ENCODE measurements at places on chromosomes 12 and 14.

- DNase-seq, result no peak
These were observed 83.6 kb upstream of the ARHGAP5 start for GRCh38 chr14:31993521-31993951.

DNA sequence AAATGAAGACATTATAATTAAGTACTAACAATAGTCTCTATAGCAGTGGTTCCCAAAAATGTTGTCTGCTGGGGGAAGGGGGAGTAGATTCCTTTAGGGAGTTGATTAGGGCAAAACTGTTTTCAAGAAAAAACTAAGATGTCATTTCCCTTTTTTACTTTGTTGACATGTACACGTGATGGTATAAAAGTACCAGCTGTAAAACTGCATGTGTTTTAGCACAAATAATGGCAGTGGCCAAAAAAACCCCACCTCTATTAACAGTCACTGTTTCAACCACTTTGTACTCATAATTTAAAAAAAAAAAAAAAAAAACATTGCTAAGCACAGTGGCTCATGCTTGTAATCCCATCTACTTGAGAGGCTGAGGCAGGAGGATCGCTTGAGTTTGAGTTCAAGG lies 61.7 kb downstream of the PPP1R12A start:
- no peak for DNase-seq

GRCh38 chr12:130126023-130126432 lies 36.2 kb upstream of the FZD10 start:
- DNase-seq, result no peak

- no peak for DNase-seq
These were observed 755.4 kb upstream of the MDGA2 start for GRCh38 chr14:48430805-48431204.

DNA sequence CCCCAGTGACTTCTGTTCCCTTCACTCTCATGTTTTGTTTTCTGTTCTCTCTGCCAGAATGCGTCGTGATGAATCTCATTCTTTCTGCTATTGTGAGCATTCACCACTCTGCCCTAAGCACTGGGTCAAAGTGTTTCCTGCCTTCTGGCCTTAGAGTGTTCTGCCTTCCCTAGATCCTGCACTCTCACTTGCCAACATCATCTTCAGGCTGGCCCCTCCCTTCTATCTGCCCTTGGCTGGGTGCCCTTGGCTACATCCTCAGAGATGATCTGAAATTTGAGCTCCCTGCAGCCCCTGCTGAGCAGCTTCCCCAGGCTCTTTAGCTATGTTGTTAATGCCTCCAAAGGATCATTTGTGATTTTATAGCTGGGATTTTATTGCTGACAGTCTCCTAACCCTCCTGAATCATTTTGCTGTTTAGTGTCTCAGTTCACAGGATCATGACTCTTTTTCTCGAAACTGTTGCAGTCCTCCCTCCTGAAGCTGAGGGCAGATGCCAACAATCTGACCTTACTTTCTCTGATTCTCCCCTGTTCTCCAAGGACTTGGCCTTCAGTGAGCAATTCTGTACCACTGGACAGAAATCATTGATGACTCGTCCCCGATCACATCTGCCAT lies 4.5 kb downstream of the DHRS2 start:
- DNase-seq, result peak; percentile 20

DNA sequence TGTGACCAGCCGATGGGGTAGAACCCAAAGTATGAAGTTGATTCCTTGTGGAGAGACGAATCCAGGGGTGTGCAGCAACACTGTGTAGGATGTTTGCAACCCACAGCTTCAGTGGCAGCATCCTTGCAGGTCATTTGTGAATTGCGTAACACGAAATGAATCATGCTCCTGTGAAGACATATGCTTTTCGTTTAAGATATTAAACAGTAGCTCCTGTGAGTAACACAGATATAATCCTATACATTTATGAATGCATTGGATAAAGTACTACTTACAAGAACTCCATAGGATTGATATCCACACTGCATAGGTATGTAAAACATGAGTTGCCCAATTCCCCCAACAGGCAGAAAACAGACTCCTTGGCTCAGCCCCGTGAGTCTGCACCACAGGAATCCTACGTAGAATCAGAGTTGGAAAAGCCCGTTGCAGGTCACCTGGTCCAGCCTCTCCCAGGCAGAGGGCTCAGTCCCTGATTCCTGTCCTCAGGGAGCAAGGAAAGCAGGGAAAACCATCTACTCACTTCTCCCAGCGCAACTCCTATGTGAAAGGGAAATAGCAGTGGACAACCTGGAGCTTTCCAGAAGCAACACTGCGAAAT lies 75.8 kb downstream of the GPATCH2L start:
- no peak for DNase-seq

DNA sequence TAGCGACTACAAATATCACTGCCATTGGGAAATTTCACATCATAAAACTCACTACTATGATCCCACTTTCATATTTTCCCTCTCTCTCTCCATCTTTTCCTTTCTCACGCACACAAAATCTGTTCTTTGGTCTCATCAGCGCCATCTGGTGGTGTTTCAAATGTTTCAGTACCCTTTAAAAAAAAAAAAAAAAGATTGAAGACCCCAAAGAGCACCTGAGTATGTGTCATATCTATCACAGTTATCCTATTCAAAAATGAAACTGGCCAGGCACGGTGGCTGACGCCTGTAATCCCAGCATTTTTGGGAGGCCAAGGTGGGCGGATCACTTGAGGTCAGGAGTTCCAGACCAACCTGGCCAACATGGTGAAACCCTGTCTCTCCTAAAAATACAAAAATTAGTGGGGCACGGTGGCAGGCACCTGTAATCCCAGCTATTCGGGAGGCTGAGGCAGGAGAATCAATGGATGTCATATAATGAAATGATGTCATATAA lies 72.4 kb downstream of the TTC9 start:
- DNase-seq, result peak; percentile 42

GRCh38 chr12:19186722-19187661 lies 57.5 kb downstream of the PLEKHA5 start:
- DNase-seq, result peak; percentile 57

DNA sequence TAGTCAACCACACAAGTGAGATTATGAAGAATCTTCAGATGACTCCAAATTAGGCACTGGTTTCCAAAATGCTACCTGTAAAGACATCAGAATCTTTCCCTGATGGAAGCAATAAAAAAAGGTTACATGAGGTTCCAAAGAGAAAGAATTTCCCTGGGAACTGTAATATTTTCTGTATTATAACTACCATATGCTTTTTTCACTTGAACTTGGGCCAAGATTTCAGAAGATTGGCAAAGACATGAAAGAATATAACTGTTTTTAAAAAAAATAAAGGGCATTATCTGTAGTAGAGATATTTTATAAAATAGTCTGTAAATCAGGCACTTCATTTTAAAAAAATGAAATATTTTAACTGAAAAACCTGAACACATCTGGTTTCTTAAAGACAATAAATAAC lies 12.9 kb downstream of the HECTD1 start:
- DNase-seq, result no peak

- peak; percentile 34 for DNase-seq
These were observed 1.4 kb downstream of the ACAD10 start for GRCh38 chr12:111687255-111687654.

GRCh38 chr12:50518090-50518489 lies 13.3 kb downstream of the DIP2B start:
- DNase-seq, result no peak

- no peak for DNase-seq
These were observed 435.3 kb upstream of the TMTC1 start for GRCh38 chr12:30219047-30219446.

DNA sequence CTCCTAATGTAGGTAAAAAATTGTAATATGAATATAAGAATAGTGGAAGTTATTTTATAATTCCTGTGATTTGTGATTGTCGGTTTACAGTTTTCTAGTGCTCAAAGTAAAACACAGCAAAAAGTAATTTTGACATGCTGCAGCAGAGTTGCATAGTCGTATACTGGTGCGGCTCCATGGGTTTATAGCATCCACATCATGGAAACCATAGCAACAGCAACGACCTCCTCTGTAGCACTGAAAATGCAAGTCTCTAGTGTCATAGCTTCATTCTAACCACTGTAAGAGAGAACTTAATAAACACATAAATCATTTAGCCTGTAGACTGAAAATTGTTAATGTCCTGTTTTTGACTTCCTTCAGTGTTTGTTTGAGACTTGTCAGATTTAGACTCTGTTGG lies 574.3 kb downstream of the KCNH5 start:
- DNase-seq, result no peak

DNA sequence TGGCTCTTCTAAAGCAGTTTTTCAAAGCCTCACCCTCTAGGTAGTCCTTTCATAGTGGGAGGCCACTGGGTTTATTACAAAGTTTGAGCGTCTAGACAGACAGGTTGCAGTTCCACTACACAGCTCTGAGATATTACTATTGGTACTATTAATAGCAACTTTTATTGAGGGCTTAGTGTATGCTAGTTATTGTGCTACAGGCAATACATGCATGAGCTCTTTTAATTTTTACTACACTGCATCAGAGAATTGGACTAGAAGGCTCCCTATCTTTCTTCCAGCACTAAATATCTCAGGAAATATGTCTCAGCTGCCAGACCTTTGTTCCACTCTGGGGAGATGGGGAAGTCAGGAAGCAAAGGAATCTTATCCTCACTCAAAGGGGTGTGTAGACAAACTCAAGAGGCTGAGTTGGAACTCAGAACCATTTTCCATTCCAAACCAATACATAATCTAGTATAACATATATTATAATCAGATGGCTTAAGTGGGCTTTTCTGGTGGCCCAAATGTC lies 161.8 kb upstream of the SLC38A2 start:
- DNase-seq, result no peak

DNA sequence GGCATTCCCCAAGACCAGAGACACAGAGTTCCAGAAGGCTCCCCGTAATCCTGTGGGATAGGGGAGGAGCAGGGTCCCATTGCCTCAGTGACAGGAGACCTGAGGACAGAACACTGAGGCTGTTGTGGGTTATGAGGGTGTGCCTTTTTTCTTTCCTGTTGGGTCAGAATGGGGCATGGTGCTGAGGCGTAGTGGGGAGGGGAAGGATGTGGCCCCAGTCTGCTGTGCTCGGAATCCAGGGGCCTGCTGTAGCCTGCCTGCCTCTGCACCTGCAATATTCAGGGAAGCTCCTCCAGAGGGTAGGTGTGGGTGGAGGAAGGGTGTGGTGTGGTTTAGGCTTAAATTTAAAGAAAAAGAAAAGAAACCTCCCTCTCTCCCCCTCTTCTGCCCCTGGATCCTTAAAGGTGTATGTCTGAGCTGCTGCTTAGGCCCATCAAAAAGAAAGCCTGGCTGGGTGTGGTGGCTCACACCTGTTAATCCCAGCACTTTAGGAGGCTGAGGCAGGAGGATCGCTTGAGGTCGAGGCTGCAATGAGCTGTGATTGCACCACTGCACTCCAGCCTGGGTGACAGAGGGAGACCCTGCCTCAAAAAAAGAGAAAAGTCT lies 18.7 kb downstream of the PLEKHG3 start:
- no peak for DNase-seq

DNA sequence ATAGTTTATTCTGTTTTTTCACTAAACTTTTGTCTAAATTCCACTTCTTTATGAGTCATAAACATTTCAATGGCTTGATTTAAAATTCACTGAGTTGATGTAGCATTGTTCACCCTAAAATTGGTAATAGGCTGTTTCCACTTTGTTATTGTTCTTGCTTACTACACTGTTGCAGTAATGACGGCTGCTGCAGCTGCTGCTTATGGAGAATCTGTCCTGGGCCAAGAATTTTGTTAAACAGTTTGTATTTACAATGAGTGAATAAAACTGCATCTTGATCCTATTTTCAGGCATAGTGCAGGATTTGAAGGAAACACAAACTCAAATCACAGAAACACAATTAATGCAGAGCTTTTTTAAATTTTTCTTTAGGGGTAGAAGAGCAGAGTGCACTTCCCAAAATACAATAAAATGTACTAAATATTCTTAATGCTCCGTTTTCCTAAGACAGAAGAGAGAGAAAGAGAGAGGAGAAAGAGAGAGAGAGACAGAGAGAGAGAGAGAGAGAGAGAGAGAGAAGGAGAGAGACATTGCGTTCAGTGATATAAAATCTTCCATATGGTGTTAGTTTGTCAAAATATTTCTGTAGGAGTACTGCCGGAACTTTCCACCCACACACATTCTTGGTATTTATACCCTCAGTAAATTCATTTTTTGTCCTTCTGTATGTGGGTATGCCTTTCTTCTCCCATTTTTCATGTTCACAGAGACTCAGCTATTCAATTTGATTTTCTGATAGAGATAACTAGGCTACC lies 266.4 kb downstream of the LRFN5 start:
- DNase-seq, result no peak

DNA sequence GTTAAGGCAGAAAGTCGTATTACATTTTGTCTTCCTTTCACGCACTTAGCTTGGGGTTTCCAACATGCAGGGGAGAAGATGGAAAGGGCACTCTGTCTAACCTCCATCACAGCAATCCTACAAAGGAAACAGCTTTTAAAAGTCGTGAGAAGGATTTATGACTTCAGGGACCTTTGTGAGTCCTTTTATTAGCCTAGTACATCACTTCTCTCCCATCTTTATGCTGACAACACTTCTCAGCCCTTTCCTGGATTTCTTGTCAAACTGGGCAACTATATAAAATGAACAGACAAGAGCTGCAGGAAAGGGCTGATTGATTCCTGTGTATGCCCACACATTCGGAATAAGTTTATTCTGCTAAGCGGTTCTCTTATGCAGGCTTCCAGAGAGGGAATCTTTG lies 159.0 kb downstream of the DERA start:
- no peak for DNase-seq

GRCh38 chr14:25756876-25757275 lies 706.9 kb upstream of the STXBP6 start:
- DNase-seq, result no peak

DNA sequence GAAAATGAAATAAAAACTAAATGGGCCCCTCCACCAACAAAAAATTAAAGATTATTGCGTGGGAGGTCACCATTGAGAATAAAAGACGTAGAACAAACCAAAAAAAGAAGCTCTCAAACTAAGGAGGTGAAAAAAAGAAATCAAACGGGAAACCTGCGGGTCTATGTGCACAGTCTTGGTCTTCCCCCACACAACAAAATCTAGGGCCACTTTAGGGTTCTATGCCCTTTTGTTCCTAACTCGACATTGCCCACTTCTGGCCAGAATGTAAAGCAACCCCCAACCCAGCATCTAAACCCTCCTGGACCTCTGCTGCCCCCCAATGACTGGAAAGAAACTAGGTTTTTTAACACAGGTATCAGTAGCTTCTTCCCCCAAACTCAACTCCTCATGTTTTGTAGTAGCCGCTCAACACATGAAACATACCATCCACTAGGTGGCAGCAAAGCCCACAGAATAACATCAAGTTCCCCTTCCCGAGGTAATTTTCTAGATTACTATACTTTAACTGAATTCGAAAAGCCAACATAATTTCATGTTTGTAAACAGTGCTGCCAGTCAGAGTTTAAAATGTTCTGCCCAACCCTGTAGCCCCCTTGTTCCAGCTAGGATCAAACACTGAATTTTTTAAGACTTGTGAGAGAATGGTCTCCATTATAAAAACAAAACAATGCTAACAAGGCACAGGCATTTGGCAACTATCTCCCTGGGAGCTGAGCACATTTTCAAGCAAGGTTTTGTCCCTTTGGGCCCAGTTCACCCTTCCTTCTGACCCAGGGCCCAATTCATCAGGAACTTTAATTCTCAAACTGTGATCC lies 18.7 kb downstream of the DAD1 start:
- peak; percentile 81 for DNase-seq

- DNase-seq, result no peak
These were observed 120.8 kb downstream of the CHST11 start for GRCh38 chr12:104577581-104577981.

- DNase-seq, result no peak
These were observed 169.7 kb downstream of the MYRFL start for GRCh38 chr12:69994724-69995173.

- no peak for DNase-seq
These were observed 21.6 kb downstream of the ASPG start for GRCh38 chr14:104107101-104107581.

- DNase-seq, result peak; percentile 6
These were observed 107.0 kb downstream of the HELB start for GRCh38 chr12:66409195-66409871.

- peak; percentile 97 for DNase-seq
These were observed 98.9 kb downstream of the EGLN3 start for GRCh38 chr14:33851931-33852330.
